ENCODE measurements at places on chromosomes 4 and X.

- DNase-seq: no peak
These were observed 660.5 kb upstream of the PABPC4L start for GRCh38 chr4:134862116-134862515.

- DNase-seq: no peak
These were observed 85.9 kb downstream of the STK32B start for GRCh38 chr4:5137226-5137625.

- no peak for DNase-seq
These were observed 306.5 kb upstream of the KLF3 start for GRCh38 chr4:38357546-38357945.

DNA sequence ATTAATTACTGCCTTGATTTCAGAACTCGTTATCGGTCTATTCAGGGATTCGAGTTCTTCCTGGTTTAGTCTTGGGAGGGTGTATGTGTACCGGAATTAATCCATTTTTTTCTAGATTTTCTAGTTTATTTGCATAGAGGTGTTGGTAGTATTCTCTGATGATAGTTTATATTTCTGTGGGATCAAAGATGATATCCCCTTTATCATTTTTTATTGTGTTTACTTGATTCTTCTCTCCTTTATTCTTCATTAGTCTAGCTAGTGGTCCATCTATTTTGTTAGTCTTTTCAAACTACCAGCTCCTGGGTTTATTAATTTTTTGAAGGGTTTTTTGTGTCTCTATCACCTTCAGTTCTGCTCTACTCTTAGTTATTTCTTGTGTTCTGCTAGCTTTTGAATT, 32.1 kb downstream of the CDX4 start:
- DNase-seq: no peak

GRCh38 chrX:12052109-12052508, 86.2 kb upstream of the FRMPD4 start:
- no peak for DNase-seq

DNA sequence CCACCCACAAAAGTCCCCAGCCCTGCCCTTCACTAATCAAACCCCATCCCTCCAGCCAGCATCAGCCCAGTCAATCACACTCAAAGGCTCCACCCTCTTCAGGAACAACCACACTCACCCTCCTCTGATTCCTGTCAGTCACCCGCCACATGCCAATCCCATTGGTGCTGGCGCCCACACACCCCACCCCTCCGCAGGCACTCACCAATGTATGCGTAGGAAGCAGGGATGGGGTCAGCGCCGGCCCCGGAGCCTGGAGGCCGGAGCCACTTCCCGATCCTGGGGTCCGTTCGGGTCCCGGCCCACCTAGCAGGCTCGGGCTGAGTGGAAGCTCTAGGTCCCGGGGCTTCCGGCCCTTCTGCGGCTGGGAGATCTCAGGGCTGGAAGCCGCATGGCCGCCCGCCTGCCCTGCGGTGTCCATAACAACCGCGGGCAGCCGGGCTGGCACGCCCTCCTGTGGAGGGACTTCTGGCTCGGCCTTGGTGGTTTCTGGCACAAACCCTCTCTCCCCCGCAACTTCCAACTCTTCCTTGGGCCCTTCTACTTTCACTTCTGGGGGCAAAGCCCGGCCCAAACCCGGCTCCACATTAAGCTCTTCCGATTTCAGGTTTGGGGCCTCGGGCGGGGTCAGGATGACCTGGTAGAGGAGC, 7.9 kb upstream of the CFP start:
- DNase-seq: no peak

Measured in stimulated activated CD8-positive, alpha-beta memory T cell treated with anti-CD3 and anti-CD28 coated beads, Interleukin-4, amount 100 ng/mL, for 1 hour (primary cell).